ENCODE measurements at places on chromosomes 7 and 10. TPM values are rescaled to one million over a fixed set of nuclear protein-coding genes. Genes with fewer than 3 reads are reported as not detected.

DNA sequence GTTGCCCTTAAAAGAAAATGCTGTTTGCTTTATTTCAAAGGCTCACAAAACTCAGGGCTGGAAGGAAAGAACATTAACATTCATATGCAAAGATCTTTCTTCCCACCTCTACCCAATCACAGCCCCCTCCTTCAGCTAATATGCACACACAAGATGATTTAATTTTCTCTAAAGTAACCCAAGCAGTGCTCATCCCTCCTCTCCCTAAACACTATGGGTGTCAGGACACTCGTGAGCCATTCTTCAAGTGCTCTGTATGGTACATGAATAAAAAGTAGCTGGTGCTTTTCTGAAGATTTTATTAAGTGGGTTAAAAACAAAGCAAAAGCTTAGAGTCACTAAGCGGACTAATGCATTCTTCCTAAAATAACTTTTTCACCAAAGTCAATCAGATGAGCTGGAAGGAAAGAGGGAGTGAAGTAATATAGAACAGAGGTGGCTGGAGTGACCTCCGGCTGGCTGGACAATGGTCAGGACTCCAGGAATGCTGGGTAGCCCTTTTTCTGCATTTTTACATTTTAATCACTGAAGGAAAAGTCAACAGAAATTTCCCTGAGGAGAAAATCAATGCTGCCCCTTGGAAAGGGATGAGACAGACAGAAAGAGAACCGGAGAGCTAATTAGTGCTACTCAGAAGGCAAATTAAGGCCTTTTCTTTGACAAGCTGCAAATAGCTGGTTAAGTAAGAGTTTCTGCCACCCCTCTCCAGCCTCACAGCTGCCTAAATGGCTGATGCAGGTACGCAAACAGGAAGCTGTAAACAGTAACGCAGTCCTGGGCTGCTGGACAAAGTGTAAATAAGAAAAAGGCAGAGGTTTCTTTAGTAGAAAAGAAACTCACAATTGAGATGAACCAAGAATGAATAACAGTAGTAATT, 6.6 kb downstream of the DGKI start:
- H3K4me3 ChIP-seq, result no peak overlapping the region
- peaks cover 7% of the 10 kb centered on the region for H3K4me1 ChIP-seq
- peaks cover 4% of the 10 kb centered on the region for H3K27me3 ChIP-seq
- DNase-seq, result no peak

Gene NUTM2A
- 2.6 TPM for total RNA-seq

DNA sequence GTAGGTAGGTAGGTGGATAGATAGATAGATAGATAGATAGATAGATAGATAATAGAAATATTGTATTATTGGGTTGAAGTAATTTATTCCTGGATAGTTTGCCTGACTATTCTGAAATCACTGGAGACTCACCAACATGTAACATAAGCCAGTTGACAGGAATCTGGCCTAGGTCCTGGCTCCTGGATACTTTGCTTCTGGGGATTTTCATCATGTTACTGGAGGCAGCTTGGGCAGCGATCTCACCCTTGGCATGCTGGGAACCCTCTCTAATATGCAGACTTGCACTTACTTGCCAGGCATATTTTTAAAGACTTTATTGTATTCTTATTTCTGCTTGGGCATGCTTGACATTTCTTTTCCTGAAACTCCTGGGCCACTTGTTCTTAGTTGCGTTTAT, 709.1 kb upstream of the FZD8 start:
- no peaks in the 10 kb centered on the region for H3K4me1 ChIP-seq
- H3K27ac ChIP-seq, result no peak overlapping the region
- H3K36me3 ChIP-seq, result no peaks in the 10 kb centered on the region

- peaks cover 2% of the 10 kb centered on the region for H3K27me3 ChIP-seq
- H3K4me3 ChIP-seq, result no peak overlapping the region
- no peaks in the 10 kb centered on the region for H3K4me1 ChIP-seq
- DNase-seq, result no peak
- no peak overlapping the region for H3K27ac ChIP-seq
These were observed 122.5 kb upstream of the SEM1 start for GRCh38 chr7:96832092-96832662.

- H3K4me1 ChIP-seq, result peaks cover 6% of the 10 kb centered on the region
- no peaks in the 10 kb centered on the region for H3K36me3 ChIP-seq
- H3K27ac ChIP-seq, result no peak overlapping the region
- peaks cover 2% of the 10 kb centered on the region for H3K27me3 ChIP-seq
These were observed 274.4 kb downstream of the HTR7 start for GRCh38 chr10:90583416-90583815.

GRCh38 chr7:6323967-6324701, 51.7 kb upstream of the CYTH3 start:
- DNase-seq, result no peak
- no peaks in the 10 kb centered on the region for H3K36me3 ChIP-seq
- no peak overlapping the region for H3K27ac ChIP-seq
- H3K27me3 ChIP-seq, result peaks cover 3% of the 10 kb centered on the region
- H3K4me1 ChIP-seq, result no peaks in the 10 kb centered on the region

Gene ACTL6B
- not detected for total RNA-seq

DNA sequence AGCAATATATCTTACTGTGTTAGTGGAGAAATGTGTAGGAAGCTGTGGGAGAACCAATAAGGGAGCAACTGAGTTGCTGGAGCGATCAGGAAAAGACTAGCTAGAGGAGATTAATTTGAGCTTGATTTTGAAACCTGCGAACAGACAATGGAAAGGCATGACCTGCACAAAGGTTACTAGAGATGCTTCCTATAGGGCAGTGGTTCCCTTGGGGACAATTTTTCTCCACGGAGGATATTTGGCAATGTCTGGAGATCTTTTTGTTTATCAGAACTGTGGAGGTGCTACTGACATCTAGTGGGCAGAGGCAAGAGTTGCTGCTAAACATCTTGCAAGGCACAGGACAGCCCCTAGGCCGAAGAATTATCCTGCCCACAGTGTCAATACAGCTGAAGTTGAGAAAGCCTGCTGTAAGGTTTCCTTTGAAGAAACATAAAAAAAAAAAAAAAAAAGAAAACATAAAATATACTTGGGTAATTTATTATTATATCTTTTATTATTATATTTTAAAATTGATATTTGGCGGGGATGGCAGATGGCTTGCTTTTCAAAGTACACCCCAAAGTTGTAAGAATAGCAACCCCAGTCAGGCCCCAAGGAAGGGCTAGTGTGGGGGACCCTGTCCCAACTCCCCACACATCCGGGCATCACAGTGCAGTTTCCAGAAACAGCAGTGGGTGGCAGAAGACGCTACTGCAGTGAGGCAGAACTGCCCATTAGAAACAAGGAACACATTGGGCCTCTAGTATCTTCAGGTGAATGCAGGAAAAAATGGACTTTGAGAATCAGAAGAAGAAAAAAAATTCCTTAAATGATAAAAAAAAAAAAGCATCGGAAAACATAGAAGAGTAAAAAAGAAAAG, 481.6 kb downstream of the SH2D4B start:
- H3K4me3 ChIP-seq, result no peak overlapping the region
- no peak overlapping the region for H3K27ac ChIP-seq
- H3K36me3 ChIP-seq, result no peaks in the 10 kb centered on the region
- DNase-seq, result peak; percentile 30
- H3K27me3 ChIP-seq, result no peaks in the 10 kb centered on the region

GRCh38 chr10:105691811-105692210, 1050.7 kb downstream of the SORCS3 start:
- no peak overlapping the region for H3K27ac ChIP-seq
- H3K36me3 ChIP-seq, result no peaks in the 10 kb centered on the region
- no peaks in the 10 kb centered on the region for H3K4me1 ChIP-seq
- DNase-seq, result peak; percentile 58
- H3K27me3 ChIP-seq, result no peaks in the 10 kb centered on the region

DNA sequence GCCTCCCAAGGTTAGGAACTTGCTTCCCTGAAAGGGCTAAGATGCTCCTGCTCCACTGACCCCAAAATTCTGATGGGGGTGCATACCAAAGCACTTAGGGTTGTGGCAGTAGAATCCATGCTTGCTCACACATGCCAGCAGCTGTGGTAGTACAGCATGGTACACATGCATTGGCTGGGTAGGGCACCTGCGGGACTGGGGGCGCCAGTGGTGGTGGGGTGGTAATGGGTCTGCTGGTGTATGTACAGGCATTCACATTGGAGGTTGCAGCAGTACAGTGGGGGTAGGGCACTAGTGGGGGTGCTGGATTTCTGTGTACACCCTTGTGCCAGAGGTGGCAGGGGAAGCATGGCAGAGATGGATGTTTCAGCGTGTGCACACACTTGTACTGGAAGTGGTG, 72.3 kb upstream of the TAS2R16 start:
- H3K36me3 ChIP-seq, result no peaks in the 10 kb centered on the region
- no peaks in the 10 kb centered on the region for H3K4me1 ChIP-seq
- no peak for DNase-seq
- H3K27ac ChIP-seq, result no peak overlapping the region
- no peak overlapping the region for H3K4me3 ChIP-seq

GRCh38 chr10:96719850-96720421, 378 bp downstream of the PIK3AP1 start:
- peaks cover 7% of the 10 kb centered on the region for H3K27me3 ChIP-seq
- H3K4me3 ChIP-seq, result peak overlapping the region; percentile 94
- H3K4me1 ChIP-seq, result peaks cover 21% of the 10 kb centered on the region

- H3K4me3 ChIP-seq, result no peak overlapping the region
- no peak for DNase-seq
- peaks cover 6% of the 10 kb centered on the region for H3K27me3 ChIP-seq
- H3K4me1 ChIP-seq, result peaks cover 15% of the 10 kb centered on the region
- H3K36me3 ChIP-seq, result peaks cover 4% of the 10 kb centered on the region
These were observed 1.5 kb upstream of the PHF14 start for GRCh38 chr7:10972174-10972573.

Gene FKBP6
- total RNA-seq, result not detected

DNA sequence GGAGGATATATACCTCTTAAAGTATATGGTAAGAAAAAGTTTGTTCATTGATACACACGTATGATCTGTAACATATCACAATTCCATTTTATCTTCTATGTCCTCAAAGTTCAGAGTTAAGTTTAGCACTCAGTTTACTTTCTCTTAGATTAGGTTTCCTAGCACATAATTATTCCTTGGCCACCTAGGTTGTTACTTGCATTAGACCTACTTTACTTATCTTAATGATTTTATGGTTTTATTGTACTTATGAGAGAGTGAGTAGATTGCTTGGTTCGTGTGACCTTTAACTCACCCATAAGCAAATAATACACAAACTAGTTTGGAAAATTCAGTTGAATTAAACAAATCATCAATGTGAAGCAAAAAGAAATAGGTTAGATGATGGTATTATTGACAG, 33.9 kb upstream of the SP4 start:
- H3K36me3 ChIP-seq, result no peaks in the 10 kb centered on the region
- H3K4me1 ChIP-seq, result no peaks in the 10 kb centered on the region
- peaks cover 3% of the 10 kb centered on the region for H3K27me3 ChIP-seq
- H3K4me3 ChIP-seq, result no peak overlapping the region
- no peak overlapping the region for H3K27ac ChIP-seq

- H3K27ac ChIP-seq, result no peak overlapping the region
- no peaks in the 10 kb centered on the region for H3K36me3 ChIP-seq
- peaks cover 6% of the 10 kb centered on the region for H3K27me3 ChIP-seq
- no peak overlapping the region for H3K4me3 ChIP-seq
- DNase-seq, result peak; percentile 64
These were observed 160.0 kb downstream of the SLIT1 start for GRCh38 chr10:97025613-97026242.

- H3K27ac ChIP-seq, result peak overlapping the region; percentile 98
- H3K27me3 ChIP-seq, result peaks cover 14% of the 10 kb centered on the region
- peaks cover 10% of the 10 kb centered on the region for H3K36me3 ChIP-seq
- H3K4me3 ChIP-seq, result peak overlapping the region; percentile 99
- H3K4me1 ChIP-seq, result peaks cover 44% of the 10 kb centered on the region
These were observed 1.6 kb downstream of the CAPZA2 start for GRCh38 chr7:116863936-116864500.

GRCh38 chr10:92891885-92892690, 43.8 kb downstream of the EXOC6 start:
- H3K4me3 ChIP-seq, result no peak overlapping the region
- DNase-seq, result no peak
- peaks cover 13% of the 10 kb centered on the region for H3K4me1 ChIP-seq
- no peak overlapping the region for H3K27ac ChIP-seq
- H3K27me3 ChIP-seq, result no peaks in the 10 kb centered on the region

- peaks cover 5% of the 10 kb centered on the region for H3K27me3 ChIP-seq
- DNase-seq, result no peak
- H3K4me1 ChIP-seq, result peaks cover 12% of the 10 kb centered on the region
- peaks cover 4% of the 10 kb centered on the region for H3K36me3 ChIP-seq
- no peak overlapping the region for H3K27ac ChIP-seq
These were observed 151.0 kb downstream of the PLPP4 start for GRCh38 chr10:120607710-120608703.

Gene KIAA1217
- total RNA-seq, result 70.8 TPM

DNA sequence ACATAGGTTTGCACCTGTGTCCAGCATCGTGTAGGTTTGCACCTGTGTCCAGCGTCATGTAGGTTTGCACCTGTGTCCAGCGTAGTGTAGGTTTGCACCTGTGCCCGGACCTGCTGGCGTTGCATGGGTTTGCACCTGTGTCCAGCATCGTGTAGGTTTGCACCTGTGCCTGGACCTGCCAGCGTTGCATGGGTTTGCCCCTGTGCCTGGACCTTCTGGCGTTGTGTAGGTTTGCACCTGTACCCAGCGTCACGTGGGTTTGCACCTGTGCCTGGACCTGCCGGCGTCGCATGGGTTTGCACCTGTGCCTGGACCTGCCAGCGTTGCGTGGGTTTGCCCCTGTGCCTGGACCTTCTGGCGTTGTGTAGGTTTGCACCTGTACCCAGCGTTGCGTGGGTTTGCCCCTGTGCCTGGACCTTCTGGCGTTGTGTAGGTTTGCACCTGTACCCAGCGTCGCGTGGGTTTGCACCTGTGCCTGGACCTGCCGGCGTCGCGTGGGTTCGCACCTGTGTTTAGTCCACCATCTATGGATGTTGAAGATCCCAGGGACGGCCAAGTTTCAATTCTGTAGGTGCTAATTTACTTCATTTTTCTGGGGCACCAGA, 158.0 kb downstream of the WDR37 start:
- no peak overlapping the region for H3K4me3 ChIP-seq
- H3K27me3 ChIP-seq, result peaks cover 11% of the 10 kb centered on the region
- no peak overlapping the region for H3K27ac ChIP-seq
- H3K36me3 ChIP-seq, result peaks cover 20% of the 10 kb centered on the region
- DNase-seq, result no peak

Gene ABCB4
- total RNA-seq, result 3.0 TPM

- H3K4me1 ChIP-seq, result peaks cover 3% of the 10 kb centered on the region
- no peak overlapping the region for H3K27ac ChIP-seq
- peaks cover 19% of the 10 kb centered on the region for H3K27me3 ChIP-seq
- peaks cover 12% of the 10 kb centered on the region for H3K36me3 ChIP-seq
These were observed 107.1 kb upstream of the FAM20C start for GRCh38 chr7:85074-85882.

- peaks cover 48% of the 10 kb centered on the region for H3K4me1 ChIP-seq
- no peak overlapping the region for H3K4me3 ChIP-seq
- no peak for DNase-seq
- peaks cover 13% of the 10 kb centered on the region for H3K36me3 ChIP-seq
- H3K27ac ChIP-seq, result peak overlapping the region; percentile 30
These were observed 84.1 kb upstream of the PPIF start for GRCh38 chr10:79262959-79263746.

Gene ASAH2
- 1.7 TPM for total RNA-seq

All from endothelial cell (in vitro differentiated cells).